ENCODE measurements at places on chromosomes 5 and 9.

DNA sequence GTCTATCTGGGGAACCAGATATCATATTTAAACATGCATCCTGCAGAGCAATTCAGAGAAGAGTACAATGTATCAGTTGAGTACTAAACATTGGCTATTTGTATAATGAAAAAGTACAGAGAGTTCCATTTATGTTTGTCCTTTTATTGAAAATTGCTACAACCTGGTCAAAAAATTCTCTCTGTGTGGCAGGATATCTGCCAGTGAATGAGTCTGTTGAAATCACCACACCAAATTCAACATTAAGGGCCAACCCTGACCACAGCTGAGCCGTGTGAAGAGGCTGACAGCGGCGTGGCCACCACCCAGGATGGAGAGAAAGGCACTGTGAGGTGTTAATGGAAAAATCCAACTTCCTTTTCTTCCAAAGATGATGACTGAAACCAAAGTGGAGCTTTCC lies 422.7 kb upstream of the PIK3R1 start:
- DNase-seq = no peak

GRCh38 chr5:53942724-53943123 lies 367.6 kb downstream of the ARL15 start:
- no peak for DNase-seq

DNA sequence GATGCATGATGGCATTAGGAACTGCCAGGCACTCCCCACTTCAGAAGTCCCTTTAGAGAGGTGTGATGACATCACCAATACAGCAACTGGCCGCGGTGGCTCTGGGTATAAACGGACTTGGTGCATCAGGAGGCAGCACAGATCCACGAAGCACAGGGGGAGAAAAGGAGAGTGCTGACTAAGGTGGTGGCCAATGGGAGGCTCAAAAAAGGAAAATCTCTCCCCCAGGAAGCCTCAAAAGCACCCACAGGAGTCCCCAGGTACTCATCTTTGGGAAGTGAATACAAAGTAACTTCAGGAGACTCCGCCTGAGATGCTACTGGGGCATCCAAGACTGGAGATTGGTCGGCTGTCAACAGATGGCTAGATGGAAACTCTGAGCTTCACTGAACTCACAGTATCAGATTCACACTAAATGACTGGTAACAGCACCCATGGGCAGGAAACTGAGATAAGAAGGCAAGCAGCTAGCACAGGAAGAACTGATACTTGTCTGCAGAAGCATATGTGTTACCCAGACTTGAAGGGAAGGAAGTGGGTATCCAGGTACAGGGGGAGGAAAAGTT lies 7.6 kb downstream of the TTC39B start:
- no peak for DNase-seq

GRCh38 chr5:102678267-102679058 lies 76.6 kb upstream of the PAM start:
- DNase-seq = peak; percentile 74

- DNase-seq = no peak
Observed at GRCh38 chr9:105066275-105066865, 138.4 kb upstream of the ABCA1 start.

DNA sequence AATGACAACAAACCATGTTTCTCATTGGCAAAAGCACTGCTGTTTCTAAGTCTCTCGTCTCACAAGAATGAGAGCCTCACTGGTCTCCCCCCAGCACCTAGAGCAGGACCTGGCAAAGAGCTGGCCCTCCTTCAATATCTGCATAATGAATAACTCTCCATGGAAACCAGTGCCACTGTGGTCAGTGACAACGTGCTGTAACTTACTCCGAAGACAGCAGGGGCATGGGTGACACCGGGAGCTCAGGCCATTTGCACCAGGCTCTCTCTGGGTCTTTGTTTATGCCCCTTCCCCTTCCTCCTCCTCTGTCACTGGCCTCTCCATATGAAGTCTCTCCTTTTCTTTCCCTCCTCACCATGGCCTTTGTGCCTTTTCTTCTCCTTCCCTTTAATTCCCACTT lies 33.3 kb downstream of the TAS2R1 start:
- peak; percentile 34 for DNase-seq

- DNase-seq = no peak
Observed at GRCh38 chr5:54480296-54480695, 24.8 kb downstream of the HSPB3 start.

DNA sequence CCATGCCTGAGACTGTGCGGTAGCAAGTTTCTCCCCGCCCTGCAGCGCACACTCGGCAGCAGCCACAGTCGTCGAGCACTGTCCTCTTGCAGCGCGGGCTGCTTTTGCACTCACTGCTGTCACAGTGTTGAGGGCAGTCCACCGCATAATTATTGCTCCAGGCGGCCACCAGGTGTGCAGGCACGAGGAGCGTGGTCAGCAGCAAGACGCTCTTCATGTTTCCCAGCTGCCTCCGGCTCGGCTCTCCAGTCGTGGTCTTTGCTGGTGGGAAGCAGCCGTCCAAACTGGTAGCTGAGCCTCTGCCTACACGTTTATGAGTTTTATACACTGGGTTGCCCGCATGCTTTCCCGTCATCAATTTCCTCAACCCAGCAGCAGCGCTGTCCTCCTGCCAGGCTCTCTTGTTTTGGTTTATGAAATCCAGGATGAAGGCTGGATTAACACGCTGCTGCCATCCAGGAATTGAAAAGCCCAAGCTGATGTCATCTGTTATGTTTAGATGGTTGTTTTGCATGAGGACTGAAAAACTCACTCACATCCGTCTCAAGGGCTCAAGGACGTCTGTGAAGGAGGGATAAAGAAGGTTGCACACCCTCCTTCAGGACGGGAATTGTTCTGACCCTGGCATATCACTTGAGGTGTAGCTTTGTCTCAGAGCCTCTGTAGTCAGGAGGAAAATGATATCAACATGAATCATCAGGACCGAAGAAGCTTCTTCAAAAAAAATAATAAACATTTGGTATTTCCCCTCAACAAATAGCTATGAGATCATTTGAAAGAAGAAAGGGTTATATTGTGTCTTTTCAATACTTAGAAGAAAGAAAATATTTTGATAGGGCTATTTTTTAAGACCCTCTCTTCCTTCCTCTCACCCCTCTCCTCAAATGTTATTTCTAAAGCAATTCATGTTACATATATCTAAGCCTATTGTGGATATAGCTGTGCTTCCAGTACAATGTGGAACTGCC lies at the start of gene ESM1:
Gene ESM1, minus strand, starts transcription at position 293 of the 968 bp plus-strand sequence. Its CDS starts 76 bp downstream, at position 217.
- DNase-seq = peak; percentile 74

DNA sequence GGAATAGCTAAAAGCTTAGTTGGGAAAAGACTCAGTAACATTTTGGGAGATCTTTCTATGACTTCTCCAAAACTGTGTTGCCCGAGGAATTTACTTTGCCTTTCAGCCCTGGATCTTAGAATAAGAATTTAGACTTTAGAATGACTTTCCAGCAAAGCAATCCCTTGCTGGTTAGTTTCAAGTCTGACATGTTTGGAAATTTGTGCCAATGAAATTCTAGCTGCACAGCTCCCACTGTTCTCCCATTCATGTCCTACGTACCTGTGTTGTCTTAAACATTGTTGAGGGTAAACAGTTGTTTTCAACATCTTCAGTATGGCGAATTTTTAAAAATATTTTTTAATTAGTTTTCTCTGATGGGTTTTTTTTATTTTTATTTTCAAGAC lies 111.4 kb downstream of the CCDC192 start:
- DNase-seq = peak; percentile 25

DNA sequence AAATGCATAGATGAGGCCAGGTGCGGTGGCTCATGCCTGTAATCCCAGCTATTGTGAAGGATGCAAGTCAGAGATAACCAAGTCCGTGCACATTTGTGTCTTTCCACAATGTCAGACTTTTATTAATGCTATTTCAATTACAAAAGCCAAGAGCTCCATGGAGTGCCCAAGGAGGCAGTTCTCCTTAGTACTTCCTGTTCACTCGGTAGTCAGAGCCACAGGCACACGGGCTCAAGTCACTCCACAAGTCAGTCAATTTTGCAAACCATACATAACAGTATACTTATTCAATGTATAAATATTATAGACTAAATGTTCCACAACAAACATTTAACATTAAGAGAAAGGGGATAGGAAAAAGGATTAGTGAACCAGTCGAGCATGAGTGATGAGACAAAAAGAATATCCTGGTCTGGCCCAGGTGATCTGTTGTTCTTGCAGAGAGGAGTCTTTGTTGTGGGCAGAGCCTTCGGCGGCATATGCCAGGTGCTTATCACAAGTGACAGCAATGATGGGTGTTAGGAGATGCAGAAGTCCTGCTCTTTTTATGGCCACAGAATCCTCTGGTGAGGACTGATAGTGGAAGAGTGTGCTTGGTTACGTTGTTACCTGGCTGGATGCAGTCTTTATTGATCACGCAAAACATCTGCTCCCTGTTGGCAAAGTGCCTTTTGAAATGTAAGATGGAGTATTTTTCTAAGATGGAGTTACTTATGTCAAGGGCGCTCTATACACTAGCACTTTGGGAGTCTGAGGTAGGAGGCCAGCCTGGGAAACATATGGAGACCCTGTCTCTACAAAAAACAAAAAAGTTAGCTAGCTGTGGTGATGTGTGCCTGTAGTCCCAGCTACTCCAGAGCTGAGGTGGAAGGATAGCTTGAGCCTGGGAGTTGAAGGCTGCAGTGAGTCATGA lies 167.0 kb upstream of the FBXL17 start:
- no peak for DNase-seq

DNA sequence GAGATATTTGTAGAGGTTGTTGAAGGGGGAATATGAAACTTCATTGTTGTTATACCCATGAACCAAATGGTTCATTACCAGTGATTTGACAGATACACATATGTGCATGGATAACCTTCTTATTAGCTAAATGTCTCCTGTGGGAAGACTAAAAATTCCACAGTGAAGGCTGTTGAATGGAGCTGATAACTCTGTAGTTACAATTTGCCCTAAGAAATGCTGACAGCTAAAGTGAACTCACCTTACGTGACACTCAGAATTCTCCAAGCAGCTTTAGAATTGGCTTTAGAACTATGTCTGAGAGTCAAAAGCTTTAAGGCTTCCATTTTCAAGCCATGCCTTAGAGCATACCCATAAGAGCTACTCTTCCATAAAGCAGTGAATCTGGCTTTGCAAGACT lies 276.9 kb downstream of the PRELID2 start:
- no peak for DNase-seq

GRCh38 chr9:93655621-93656425 lies 79.4 kb downstream of the PHF2 start:
- no peak for DNase-seq

- DNase-seq = no peak
Observed at GRCh38 chr9:96551403-96551802, 68.2 kb downstream of the CDC14B start.

- no peak for DNase-seq
Observed at GRCh38 chr9:113520109-113520642, 56.6 kb downstream of the RGS3 start.

DNA sequence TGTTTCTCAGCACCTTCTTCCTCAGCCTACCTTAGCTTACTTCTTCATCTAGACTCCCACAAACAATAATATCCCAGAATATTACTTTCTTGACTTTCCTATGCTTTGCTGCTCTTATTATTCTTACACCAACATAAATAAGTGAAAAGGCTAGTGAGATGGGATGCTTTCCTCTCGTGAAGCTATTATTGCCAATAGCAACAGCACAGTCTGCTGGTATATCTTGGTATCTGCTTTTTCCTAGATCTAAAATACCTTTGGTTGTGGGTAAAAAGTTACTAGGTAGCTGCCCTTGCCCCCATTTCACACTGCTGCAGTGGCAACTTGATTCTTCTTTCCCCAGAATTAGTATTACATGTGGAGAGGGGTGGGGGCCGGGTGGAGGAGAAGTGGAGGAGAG lies 26.1 kb upstream of the GLIPR2 start:
- no peak for DNase-seq

- DNase-seq = no peak
Observed at GRCh38 chr5:75951158-75951557, 132.0 kb upstream of the SV2C start.

- DNase-seq = peak; percentile 75
Observed at GRCh38 chr5:34657274-34657921, 1.3 kb downstream of the RAI14 start.

DNA sequence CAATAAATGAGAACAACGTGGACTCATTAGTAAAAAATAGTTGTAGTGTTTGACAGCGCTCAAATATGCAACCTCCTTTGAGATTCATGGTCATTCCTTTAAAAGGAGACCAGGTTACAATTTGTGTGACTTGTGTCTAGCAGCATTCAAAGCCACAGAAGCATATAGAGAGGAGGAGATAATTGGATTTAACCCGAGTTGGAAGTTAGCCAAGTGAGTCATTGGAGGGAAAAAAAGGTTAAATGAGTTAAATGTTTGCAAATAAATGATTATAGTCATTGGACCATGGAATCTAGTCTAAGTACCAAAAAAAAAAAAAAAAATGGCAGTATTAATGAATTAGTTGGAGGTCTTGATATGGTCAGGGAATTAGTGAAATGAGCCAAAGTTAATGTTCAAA lies 90.9 kb downstream of the ITGA1 start:
- DNase-seq = no peak

DNA sequence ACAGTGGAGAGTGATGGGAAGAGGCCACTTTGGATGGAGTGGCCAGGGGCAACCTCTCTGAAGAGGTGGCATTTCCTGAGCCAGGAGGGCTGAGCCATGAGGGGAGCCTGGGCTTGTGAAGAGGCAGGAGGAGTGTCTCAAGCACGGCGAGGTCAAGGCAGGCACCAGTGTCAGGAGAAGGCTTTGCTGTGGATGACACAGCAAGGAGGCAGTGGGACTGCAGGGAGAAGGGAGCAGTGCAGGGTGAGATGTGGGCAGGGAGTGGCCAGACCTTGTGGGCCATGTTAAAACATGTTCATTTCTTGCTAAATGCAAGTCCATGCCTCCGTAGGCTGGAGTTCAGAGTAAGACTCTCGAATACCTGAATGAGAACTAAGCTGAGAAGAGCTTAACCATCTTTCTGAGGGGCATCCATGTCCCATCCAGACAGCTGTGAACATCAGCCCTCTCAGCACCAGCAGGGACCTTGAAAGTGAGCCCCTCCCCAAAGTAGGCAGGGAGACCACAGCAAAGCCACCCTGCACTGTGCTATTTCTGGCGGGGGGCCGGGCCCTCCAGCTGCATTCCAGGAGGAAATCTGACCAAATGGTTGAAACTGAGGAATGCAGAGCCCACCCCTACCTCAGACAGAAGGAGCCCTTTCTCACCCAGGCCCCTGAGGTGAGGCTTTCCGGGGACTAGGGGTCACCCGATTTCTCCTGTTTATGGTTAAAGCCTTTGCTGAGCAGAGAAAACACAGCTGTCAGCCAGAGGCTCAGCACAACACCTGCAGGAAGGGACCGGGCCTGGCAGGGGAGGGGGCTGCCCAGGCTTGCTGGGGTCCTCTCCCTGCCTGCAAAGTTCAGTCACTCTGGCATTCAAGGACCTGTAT lies 16.1 kb upstream of the ARSI start:
- no peak for DNase-seq

GRCh38 chr5:123035360-123035917 lies 1.1 kb downstream of the PPIC start:
- peak; percentile 61 for DNase-seq
